Activated CD4-positive, alpha-beta T cell treated with anti-CD3 and anti-CD28 coated beads, Interleukin-2, amount 10 ng/mL, durations not matched to agents 7 days and 5 days (primary cell): ENCODE measurements at places on chromosomes 11 and 22.

GRCh38 chr11:10568486-10568941 lies at the start of gene LYVE1:
Gene LYVE1 (minus strand): TSS chr11:10568665. CDS start chr11:10568532, 133 bp downstream.
- no peak for DNase-seq

- DNase-seq, result no peak
Observed at GRCh38 chr22:38125751-38126201, 15.3 kb upstream of the BAIAP2L2 start.

- no peak for DNase-seq
Observed at GRCh38 chr22:37811867-37812266, 4.1 kb downstream of the GCAT start.

GRCh38 chr11:10301656-10302358 lies 3.1 kb upstream of the ADM start:
- no peak for DNase-seq

DNA sequence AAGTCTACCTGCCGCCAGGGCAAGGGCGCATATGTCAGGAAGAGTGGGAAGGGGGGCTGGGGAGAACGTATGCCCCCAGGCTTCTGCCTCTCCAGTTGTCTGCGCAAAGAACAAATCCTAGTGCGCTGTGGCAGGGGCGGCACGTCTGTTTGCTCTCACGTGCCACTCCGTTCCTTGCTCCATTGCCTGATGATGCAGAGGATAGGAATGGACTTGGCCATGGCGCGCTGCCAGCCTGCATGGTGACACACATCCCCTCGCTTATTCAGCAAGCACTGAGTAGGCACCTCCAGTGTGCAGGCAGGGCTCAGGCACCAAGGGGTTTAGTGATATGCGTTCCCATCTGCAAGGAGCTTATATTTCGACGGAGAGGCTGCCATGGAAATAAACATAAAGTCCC lies 45.4 kb upstream of the SLC22A12 start:
- no peak for DNase-seq

- peak; percentile 46 for DNase-seq
Observed at GRCh38 chr22:42313804-42314581, 43.5 kb upstream of the TCF20 start.

GRCh38 chr11:67641338-67642172 lies 2.0 kb upstream of the TBX10 start:
- no peak for DNase-seq

- no peak for DNase-seq
Observed at GRCh38 chr11:103988595-103988969, 47.9 kb upstream of the DDI1 start.

DNA sequence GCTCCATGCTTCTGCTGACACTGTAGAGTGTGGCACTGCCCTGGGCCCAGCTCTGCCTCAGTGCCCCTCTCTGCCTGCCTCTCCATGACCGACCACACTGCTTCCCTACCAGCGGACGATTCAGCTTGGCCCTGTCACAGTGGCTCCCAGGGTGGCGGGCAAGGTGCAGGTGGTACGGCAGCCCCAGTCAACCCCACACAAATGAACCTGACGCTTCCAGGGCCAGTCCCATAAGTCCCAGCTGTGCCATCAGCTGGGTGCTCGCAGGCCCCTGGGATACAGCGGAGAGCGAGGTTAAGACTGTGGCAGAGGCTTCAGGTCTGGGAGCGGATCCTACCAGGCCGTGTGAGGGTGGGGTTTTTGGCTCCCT lies 134.8 kb downstream of the LDLRAD3 start:
- no peak for DNase-seq

GRCh38 chr11:9527481-9528135 lies 45.9 kb upstream of the WEE1 start:
- DNase-seq, result no peak

DNA sequence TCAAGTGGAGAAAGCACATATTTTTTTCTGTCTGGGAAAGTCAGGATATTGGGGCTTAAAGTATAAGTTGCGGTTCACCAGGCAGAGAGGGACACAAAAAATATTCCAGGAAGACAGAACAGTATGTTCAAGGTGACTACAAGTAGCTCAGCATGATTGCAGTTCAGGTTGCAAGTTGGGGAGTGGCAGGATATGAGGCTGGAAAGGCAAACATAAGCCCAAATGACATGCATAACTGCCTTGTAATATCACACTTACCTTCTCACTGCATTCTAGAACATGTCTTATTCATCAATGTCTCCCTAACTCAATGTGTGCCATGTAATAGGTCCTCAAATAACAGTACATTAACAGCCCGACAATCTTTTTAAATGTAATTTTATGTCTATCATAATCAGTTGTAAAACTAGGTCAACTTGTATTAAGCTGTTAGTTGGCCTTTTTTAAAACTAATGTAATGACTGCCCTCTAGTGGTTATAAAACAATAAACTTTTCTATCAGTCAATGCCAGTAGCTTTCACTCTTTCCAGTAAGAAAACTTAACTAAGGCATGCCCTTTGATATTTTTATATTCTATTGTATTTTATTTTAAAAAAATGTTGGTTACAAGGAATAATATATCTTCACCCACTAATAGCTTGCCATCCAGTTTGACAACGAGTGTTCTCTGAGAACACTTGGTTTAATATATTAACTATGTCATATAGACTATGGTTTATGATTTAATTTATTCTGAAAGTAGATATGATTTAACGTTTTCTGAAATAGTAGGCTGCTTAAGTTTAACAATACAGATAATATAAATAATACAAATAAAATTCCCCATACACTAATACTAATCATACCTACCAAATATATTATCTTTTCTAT lies 39.4 kb upstream of the CFAP300 start:
- no peak for DNase-seq

DNA sequence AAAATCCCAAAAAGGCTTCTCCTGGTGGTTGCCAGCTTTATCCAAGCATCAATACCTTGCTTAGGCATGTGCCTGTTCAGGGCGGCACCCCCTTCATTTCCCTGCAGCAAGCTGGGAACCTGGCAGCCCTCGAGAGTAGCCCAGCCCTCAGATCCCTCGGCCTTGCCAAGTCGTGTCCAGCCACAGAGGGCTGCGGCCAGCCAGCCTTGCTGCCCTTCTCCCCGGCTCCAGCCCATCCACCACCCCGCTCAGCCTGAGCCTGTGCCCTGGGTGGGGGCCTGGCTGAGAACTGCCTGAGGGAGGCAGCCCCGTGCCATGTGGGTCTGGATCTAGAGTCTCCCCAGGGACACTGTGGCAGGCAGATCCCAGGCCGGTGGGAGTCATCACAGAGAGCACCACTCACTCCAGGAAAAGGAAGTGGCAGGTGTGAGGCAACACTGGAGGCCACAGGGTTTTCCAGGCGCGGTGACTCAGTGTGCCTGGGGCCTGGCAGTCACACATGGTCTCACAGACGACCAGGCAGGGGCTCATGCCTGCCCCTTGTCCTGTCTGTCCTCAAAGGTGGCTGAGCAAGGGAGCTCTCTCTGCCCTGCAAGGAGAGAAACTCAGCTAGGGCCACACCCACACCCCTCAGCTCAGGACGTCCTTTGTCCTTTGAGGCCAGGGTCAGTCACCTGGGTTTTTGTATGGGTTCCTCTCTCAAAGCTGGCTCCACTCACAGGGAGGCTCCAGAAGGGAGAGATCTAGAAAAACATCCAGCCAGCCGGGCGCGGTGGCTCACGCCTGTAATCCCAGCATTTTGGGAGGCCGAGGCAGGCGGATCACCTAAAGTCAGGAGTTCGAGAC lies 12.2 kb upstream of the CDC42BPG start:
- DNase-seq, result no peak
